Activated T-helper 17 cell treated with anti-CD3 and anti-CD28 coated beads, Interleukin-2, amount 50 U/mL, for 72 hours (primary cell): ENCODE measurements at places on chromosomes 16 and 17. TPM values are rescaled to one million over a fixed set of nuclear protein-coding genes. Genes with fewer than 3 reads are reported as not detected.
A peak's percentile ranks its signal among the peaks of the same experiment; 100 is the strongest.

- peak; percentile 75 for ATAC-seq
Measured at GRCh38 chr17:76816590-76817135, 51.5 kb upstream of the MGAT5B start.

- no peak for ATAC-seq
Measured at GRCh38 chr17:70239391-70239826, 70.1 kb downstream of the KCNJ2 start.

- ATAC-seq = peak; percentile 70
Measured at GRCh38 chr16:2983706-2984136, 3.5 kb upstream of the PKMYT1 start.

The STAC2 gene
- total RNA-seq = not detected

DNA sequence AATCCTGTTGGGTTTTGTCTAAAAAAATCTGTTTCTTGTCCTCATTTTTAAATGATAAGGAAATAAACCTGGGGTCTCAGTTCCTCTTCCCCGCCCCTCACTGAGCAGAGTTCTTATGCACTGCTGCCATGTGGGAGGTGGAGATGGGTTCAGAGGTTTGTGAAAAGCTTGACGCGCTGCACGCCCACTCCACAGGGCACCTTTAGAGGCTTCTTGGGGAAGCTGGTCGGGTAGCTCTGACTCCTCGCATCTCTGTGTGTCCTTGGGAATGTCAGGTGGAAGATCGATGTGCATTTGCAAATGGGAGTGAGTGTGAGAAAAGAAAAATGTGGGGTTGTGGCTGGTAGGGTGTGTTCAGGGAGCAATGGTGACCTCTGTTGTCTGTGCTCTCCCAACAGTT lies 4.7 kb upstream of the ZNHIT3 start:
- ATAC-seq = no peak

The PRR15L gene
- not detected for total RNA-seq

GRCh38 chr16:13809765-13810164 lies 110.2 kb upstream of the ERCC4 start:
- ATAC-seq = no peak

- no peak for ATAC-seq
Measured at GRCh38 chr16:72198771-72199201, 26.8 kb upstream of the PMFBP1 start.
